ENCODE measurements at places on chromosomes 1 and 21. TPM values are rescaled to one million over a fixed set of nuclear protein-coding genes. Genes with fewer than 3 reads are reported as not detected.
A peak's percentile ranks its signal among the peaks of the same experiment; 100 is the strongest.

GRCh38 chr1:45880930-45881329, 77.5 kb downstream of the MAST2 start:
- H3K27me3 ChIP-seq: no peaks in the 10 kb centered on the region
- peaks cover 20% of the 10 kb centered on the region for H3K4me1 ChIP-seq
- no peak overlapping the region for H3K4me3 ChIP-seq
- H3K27ac ChIP-seq: no peak overlapping the region
- DNase-seq: peak; percentile 39

AGMAT gene
- total RNA-seq: 0.53 TPM

LRRC38 gene
- total RNA-seq: not detected

- H3K27ac ChIP-seq: no peak overlapping the region
- no peak for DNase-seq
- no peak overlapping the region for H3K4me3 ChIP-seq
- H3K4me1 ChIP-seq: no peaks in the 10 kb centered on the region
- no peaks in the 10 kb centered on the region for H3K27me3 ChIP-seq
Observed at GRCh38 chr1:185096531-185096930, 51.2 kb downstream of the RNF2 start.

CLCA4 gene
- not detected for total RNA-seq
